CD14-positive monocyte (primary cell): ENCODE measurements at places on chromosomes 7 and 10.

DNA sequence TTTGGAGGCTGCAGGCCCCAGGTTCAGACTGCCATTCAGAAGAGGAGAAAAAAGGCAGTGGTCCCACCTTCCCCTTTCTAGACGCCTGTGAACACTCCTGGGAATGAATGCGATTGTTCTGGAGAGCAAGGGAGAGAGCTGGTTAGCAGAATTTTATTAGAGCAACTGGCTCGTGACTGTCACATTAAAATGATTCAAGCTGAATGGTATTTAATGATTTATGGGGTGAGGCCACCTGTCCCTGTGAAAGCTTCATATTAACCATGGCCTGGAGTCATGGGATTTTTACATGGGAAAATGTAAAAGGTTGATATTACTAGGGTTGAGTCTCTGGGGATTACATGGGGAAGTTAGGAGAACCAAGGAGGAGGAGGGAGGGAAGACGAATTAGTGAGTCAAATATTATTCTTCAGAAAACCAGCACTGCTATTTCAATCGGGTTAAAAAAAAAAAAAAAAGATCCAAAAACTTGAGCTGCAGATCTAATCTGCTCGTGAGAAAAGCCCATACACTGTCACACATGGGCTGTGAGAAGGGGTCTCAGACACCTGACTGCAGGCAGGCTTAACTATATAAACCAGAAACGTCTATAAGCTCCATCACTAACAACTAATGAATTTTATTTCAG is 8.3 kb downstream of the CXCL12 start:
- DNase-seq: no peak

DNA sequence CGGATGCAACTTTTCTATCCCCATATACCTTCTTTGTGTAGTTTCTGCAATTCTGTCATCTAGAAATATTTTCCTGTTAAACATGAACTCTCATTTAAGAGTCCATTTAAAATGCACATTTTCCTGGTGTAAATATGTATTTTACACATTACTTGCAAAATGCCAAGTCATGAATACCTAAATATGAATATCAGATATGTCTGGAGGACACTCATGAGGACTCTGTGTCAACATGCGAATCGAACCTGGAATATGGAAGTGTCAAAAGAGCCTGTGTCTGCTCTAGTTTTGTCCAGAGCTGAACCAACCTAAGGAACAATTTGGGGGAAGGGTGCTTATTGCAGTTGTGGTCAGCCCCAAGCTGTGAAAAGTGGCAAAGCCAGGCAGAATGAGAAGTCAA is 163.7 kb upstream of the CELF2 start:
- DNase-seq: no peak

GRCh38 chr7:111667488-111667887 is 105.2 kb upstream of the IMMP2L start:
- DNase-seq: no peak

GRCh38 chr10:132374176-132374575 is 22.8 kb upstream of the PWWP2B start:
- DNase-seq: no peak

DNA sequence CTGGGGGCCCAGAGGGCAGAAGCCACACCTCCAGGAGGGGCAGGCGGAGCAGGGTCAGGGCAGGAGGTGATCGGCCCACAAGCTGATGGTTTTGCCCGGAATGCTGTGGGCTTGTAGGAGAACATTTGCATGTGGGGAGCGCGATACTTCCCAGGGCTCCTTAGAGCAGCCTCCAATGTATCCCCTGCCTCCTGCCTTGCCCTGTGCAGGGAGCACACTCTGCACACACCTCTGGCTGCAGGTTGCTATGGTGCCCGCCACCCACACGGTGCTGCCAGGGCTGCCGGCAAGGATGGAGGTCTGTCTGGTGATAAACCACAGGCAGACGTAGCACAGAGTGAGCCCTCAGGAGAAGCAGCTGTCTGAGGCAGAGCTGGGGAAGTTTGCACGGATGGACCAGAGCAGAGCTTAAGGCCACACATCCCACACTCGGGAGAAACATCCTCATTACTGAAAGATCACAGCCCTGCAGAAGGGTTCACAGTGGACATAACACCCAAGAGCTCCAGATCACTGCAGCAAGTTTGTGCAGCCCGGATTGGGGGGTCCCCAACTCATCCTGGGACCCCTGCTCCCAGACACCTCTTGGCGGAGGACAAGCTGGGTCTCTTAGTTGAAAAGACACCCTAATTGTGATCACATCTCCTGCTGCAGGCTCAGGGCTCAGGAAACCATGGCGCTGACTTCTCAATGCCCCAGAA is 41.8 kb downstream of the VIPR2 start:
- no peak for DNase-seq
